Esophagus (tissue), 2 donors: ENCODE measurements at places on chromosomes 2 and 18. TPM values are rescaled to one million over a fixed set of nuclear protein-coding genes. Genes with fewer than 3 reads are reported as not detected.

Gene STPG4
- polyA plus RNA-seq, result not detected

Gene AMMECR1L
- 5.4 TPM for polyA plus RNA-seq

Gene MERTK
- polyA plus RNA-seq, result 2.9 TPM

Gene MALL
- polyA plus RNA-seq, result 264 TPM

Gene ASB18
- polyA plus RNA-seq, result not detected

Gene NBAS
- 13.8 TPM for polyA plus RNA-seq

Gene POU3F3
- polyA plus RNA-seq, result 0.08 TPM

Gene ADD2
- polyA plus RNA-seq, result 0.12 TPM

Gene GAD1
- polyA plus RNA-seq, result 0.65 TPM

Gene ANKRD30BL
- not detected for polyA plus RNA-seq

Gene IL36RN
- polyA plus RNA-seq, result 25.9 TPM

Gene LTBP1
- 13.9 TPM for polyA plus RNA-seq

Gene KCNS3
- polyA plus RNA-seq, result 2.9 TPM

Gene KIDINS220
- 10.7 TPM for polyA plus RNA-seq

Gene KCNK3
- polyA plus RNA-seq, result 0.76 TPM

Gene HMSD
- 0.26 TPM for polyA plus RNA-seq

Gene BOD1L2
- not detected for polyA plus RNA-seq

Gene PSME4
- polyA plus RNA-seq, result 20.4 TPM

Gene LIMS2
- polyA plus RNA-seq, result 32.4 TPM

Gene POTEE
- polyA plus RNA-seq, result not detected

Gene MC2R
- polyA plus RNA-seq, result not detected

Gene CNTNAP5
- not detected for polyA plus RNA-seq

Gene CNDP1
- not detected for polyA plus RNA-seq

Gene POLR1B
- polyA plus RNA-seq, result 7.5 TPM

Gene POTEC
- polyA plus RNA-seq, result not detected

Gene REEP1
- 2.9 TPM for polyA plus RNA-seq

Gene STARD7
- polyA plus RNA-seq, result 21.5 TPM

Gene HRH4
- 0.01 TPM for polyA plus RNA-seq

Gene LOXHD1
- polyA plus RNA-seq, result 0.04 TPM

Gene ANO7
- 0.21 TPM for polyA plus RNA-seq

Gene CROCC2
- 0.12 TPM for polyA plus RNA-seq
